ENCODE measurements at places on chromosomes 3 and 15.

DNA sequence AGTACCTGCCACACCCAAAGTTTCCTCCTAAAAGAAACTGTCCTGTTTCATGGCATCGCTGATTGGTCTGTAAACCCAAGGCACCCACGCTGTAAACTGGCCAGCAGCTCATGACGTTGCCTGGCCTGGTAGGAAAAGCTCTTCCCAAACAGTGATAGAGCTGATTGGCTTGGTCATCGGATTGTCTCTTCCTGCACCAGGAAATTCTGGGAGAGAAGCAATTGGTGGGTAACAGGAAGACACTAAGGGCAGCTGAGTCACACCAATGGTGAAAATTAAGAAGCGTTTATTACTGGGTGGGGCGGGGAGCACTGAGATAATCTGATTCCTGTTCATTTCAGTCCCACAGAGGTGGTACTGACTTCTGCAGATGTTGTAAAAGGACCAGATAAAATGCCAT is 31.0 kb downstream of the KLHL6 start:
- DNase-seq, result no peak

GRCh38 chr15:29556380-29556779 is 265.9 kb downstream of the TJP1 start:
- no peak for DNase-seq

DNA sequence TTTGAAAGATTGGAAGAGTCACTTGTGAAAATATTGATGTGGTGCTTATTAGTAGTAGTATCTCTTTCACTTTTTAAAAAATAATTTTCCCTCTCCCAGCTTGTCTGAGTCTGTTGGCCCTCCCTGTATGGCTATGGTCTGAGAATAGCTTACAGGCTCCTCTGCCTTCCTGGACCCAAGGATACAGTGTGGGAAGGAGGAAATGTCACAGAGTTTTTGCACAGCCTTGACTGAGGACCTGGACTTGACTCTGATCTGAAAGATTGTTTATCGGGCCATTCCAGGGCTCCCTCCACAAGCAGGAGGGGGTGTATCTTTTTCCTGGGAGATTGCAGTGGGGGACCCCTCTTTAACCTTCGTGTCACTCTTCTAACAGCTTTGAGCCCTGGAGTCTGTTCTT is 59.7 kb downstream of the TLNRD1 start:
- no peak for DNase-seq

- DNase-seq, result no peak
Observed at GRCh38 chr15:89123181-89123525, 34.9 kb downstream of the ABHD2 start.

DNA sequence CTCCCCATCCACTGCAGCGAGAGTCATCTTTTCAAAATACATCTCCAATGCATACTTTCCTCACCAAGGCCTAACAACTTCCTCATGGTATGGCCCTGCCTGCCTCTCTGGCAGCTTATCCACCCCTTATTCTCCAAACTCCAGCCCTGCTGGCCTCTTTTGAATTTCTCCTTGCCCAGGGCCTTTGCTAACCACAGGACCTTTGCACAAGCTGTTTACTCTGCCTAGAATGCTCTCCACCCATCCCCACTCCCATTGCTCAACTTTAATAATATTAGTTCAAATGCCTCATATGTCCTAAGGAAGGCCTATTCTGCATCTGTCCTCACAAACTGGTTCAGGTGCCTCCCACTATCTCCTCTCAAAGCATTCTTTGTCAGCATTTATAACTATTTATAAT is 230.7 kb downstream of the CADPS start:
- DNase-seq, result no peak

- no peak for DNase-seq
Observed at GRCh38 chr3:11555211-11555782, 88.4 kb downstream of the VGLL4 start.

DNA sequence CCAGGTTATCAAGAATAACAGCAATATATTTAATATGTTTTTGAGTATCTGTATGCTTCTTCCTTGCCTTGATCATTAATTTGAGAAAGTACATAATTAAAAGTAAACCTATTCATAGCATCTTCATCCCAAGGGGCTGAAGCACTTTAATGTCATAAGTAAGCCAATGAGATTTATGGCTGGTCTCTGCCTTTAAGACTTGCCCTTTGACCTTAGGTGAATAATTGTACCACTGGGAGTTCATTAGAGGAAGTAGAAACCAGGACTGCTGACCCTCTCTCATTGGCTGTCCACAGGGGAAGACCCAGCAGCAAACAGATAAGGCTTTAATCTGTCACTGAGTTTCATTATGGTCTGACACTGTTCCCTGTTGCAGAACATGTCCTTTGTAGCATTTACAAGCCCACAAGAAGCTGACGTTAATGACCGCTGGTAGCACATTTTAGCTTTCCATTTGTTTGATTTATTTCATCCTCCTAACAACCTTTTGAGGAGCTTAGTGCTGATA is 16.3 kb upstream of the ERC2 start:
- DNase-seq, result no peak

DNA sequence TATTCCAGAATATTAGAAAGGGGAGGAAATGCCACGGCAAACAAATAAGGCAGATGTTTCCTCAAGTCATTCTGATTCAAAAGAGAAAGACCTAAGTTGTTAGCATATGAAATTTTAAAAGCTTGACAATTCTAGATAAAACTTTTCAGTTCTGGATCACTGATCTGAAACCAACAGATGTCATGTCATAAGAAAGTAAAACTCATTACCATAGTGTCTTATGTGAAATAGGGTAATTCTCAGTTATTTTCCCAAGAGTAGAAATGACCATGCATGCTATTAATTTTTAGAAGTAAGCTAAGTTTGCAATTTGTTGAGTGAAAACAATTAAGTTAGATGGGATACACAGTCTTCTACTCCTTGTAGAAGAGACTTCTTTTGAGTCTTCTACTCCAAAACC is 630.3 kb downstream of the NAALADL2 start:
- DNase-seq, result no peak

- DNase-seq, result no peak
Observed at GRCh38 chr15:28993051-28993719, 107.4 kb downstream of the APBA2 start.

DNA sequence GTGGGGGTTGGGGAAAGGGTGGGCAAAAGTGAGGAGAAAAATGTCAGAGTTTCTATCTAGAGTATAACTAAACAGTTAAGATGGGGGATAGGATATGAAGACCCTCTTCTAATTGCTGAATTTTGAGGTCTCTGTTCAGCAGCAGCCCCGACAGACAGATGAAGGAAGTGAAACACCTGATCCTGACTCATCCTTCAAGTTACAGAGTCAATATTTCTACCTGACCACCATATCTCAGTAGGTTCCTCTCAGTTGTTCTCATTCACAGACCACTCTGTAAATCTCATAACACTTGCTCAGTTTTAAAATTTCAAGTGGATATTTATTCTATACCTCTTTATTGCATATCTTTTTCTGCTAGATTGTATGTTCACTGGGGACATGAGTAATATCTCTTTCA is 69.5 kb downstream of the CCDC54 start:
- DNase-seq, result no peak

DNA sequence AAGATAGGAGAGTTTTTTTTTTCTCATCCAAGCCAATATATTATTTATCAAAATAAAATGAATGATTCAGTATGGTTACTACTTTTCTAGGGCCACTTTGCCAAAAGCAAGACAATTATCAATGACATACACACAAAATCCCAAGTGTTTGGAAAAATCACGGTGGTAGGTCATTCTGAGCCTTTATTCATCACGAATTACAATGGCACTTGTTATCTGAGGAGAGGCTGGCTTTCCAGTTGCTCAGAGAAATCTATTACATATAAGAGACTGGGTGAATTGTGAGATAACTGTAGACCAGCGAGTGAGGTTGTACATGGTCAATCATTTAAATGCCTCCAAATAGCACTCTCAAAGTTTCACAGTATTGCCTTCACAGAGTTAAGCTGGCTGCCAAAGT is 20.4 kb upstream of the FGF12 start:
- no peak for DNase-seq

GRCh38 chr15:29376590-29376989 is 107.0 kb upstream of the NSMCE3 start:
- DNase-seq, result no peak

DNA sequence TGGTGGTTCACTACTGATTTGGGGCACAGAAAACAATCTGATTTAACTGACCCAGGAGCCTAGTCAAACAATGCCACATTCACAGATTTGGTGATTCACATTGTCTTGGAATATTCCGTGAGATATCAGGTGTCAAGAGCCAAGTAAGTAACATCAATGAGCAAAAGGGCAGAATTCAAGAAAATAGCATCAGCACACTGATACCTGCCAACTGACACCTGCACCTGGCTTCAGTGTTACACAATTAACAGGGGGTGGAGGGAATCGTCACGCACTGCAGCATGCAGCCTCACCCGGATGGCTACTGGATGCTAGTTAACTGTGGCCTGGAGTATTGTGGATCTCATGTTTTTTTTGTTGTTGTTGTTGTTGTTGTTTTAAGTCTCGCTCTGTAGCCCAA is 17.6 kb downstream of the CCNL1 start:
- DNase-seq, result peak; percentile 27

GRCh38 chr15:92623435-92623834 is 32.1 kb downstream of the FAM174B start:
- peak; percentile 30 for DNase-seq

GRCh38 chr3:116896116-116896515 is 186.5 kb downstream of the TUSC7 start:
- no peak for DNase-seq

DNA sequence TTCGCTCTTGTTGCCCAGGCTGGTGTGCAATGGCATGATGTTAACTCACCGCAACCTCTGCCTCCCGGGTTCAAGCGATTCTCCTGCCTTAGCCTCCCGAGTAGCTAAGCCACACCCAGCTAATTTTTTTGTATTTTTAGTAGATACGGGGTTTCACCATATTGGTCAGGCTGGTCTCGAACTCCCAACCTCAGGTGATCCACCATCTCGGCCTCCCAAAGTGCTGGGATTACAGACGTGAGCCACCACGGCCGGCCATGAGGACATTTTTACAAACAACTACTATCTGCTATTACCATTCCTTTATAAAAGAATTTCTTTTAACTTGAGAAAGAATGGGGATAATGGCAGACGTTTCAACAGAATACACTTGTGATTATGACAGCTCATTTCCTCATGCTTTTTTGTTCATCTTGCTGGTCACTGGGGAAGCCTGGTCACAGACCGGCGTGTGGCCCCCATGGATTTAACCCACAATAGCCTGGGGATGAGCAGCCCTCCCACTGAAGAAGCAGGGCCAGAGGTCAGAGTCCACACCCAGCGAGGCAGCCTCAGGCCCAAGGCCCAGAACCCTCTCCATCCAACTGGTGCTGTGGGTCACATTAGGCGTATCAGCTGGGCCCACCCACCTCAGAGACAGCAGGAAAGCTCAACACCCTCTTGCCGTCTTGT is 112.0 kb downstream of the LIPC start:
- no peak for DNase-seq

DNA sequence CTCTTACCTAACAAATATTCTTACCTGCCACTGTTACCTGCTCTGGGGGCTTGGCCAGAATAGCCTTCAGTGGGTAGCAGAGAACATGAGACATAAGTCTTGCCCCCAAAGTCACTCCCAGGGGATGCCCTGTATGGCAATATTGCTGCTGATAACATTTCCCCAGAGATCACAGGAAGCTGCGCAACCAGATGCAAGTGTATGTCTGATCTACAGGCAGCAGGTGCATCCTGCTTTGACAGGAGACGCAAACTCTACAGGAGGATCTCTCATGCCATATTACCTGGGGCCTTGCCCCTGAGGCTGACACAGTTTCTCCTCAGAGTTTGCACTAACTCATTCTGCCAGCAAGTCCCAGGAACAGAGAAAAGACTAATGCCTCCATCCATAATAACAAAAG is 174.4 kb upstream of the LPP start:
- no peak for DNase-seq

DNA sequence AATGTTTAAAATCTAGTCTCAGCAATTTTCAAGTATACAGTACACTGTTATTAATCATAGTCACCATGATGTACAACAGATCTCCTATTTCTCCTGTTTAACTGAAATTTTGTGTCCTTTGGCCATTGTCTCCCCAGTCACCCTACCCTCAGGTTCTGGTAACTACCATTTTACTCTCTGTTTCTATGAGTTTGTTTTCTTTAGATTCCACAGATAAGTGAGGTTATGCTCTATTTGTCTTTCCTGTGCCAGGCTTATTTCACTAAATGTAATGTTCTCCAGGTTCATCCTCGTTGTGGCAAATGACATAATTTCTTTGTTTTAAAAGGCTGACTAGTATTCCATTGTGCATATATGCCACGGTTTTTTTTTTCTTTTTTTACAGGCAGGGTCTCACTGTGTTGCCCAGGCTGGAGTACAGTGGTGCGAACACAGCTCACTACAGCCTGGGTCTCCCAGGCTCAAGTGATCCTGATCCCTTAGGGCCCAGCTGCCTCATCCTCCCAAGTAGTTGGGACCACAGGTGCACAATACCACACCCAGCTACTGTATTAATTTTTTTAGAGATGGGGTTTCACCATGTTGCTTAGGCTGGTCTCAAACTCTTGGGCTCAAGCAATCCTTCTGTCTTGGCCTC is 50.0 kb downstream of the RAB7A start:
- DNase-seq, result no peak

GRCh38 chr3:160919942-160920341 is 163.9 kb downstream of the PPM1L start:
- no peak for DNase-seq

- no peak for DNase-seq
Observed at GRCh38 chr3:74267588-74268184, 346.8 kb downstream of the CNTN3 start.

Data from NCI-H1417 treated with DMSO at 0.1 percent for 48 hours (cell line).